ACHN (cell line): ENCODE measurements at places on chromosomes 7 and 10.

DNA sequence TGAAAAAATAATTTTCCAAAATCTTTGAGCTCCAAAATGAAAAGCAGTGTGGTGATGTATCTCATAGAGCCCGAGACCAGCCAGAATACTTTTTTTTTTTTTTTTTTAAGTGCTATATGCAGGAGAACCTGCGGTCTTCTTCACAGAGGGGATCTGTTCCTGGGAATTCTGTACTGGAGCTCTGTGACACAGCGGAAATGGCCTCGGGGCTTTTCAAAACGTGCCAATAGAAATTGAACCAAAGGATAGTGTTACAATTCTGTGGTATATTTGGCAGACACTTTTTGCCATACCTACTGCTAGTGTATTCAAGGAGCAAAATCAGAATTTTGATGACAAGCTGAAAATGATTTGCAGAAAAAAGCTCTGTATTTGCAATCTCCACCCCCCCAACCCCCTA is 1429.3 kb upstream of the LRRTM3 start:
- DNase-seq: no peak

DNA sequence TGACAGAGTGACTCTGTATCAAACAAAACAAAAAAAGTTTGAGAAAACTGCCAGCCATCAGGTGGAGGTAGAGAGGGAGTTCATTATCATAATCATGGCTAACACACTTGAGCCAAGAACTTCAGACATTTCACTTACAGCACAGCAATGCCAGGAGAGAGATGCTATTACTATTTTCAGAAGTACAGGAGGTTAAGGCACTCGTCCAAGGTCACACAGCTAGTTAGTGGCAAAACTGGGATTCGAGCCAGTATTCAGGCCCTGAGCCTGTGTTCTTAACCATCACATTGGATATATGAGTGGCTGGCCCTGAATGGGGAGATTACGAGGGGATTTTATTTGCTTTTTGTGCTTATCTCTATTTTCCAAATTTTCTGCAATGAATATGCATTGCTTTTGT is 24.8 kb upstream of the UNC5B start:
- no peak for DNase-seq

DNA sequence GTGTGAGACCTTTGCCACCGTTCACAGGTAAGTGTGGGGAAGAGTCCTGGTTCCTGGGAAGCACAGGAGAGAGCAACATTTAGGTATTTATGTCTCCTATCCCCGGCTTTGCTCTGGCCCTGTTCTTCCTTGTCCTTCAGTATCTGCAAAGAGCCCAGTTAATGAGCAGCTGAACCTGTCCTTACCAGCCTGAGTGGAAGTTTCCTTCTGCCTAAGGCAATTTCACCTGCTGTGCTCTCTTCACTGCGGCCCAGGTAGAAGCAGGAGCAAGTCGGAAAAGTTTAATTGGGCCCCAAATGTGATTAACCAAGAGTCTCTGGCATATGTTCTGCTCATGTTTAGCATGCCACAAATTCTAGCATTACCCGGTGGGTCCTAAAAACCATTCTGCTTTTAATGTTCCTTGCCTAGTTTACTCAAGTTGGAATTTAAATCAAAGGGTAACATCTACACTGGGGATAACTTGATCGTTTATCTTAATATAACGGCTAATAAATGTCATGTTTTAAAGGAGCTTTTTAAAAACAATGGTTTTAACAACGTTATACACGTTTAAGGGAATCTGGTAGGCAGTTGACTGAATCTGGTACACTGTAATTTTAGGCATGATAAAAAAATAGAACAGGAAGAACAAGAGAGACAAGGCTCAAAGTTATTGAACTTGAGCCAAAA is 817.1 kb downstream of the TYW1 start:
- no peak for DNase-seq

DNA sequence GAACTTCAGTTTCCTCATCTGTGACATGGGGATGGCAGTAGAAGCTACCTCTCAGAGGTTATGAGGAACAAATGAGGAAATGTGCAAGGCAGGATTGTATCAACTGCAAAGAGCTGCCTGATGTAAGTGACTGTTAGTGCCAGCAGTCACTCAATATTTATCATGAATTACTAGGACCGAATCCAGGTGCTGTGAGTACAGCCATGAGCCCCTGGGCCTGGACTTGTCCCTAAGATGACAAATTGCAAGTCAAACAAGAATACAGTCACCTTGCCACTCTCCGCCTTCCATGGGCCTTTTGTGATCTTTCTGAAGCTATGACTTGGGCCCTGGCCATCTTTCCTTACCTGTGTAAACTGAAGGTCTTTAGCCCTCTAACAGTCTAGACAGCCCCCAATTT is 27.7 kb upstream of the TLX1 start:
- no peak for DNase-seq

DNA sequence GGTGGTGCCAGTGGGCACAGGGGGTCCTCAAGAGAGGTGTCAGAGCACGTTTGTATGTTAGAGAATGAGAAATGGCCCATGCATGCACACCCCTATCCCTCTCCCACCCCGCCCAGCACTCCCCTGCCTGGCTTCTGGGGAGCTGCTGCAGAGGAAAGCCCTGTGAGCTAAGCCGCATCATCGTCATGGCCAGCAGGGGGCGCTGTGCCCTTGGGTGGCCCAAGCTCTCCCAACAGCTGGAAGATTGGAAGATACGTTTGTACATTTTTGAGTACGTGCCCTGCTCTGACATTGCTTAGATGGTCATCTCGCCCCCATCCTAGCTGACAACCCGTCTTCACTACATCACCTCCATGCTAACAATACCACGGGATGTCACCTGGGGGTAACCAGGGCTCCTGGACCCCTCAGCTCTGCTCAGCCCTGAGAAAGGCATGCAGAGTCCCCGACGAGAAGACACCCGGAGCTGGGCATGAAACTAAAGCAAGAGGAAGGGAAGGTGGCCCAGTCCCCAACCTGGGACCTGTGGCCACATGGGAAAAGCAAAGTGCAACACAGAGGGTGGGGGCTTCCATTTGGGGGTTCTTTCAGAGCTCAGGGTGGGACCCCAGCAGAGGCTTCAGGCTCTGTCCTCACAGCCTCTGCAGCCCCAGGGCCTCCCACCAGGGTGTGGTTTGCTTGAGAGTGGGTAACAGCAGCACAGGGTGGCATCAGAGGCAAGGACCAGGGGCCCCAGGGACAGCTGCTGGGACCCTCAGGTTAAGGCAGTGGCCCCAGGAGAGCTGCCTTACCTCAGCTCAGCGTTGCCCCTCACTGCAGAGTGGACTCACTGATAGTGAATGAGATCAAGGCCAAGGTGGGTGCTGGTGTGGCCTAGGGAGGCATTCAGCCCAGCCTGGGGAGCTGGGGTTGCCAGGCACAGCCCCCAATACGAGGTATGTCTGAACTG is 136.6 kb downstream of the PTPN20 start:
- peak; percentile 64 for DNase-seq

- peak; percentile 43 for DNase-seq
Measured at GRCh38 chr10:5284311-5285057, 80.3 kb upstream of the UCN3 start.

- DNase-seq: no peak
Measured at GRCh38 chr7:22468609-22469008, 31.4 kb downstream of the STEAP1B start.

GRCh38 chr10:92690211-92690914 is 608 bp downstream of the HHEX start:
- DNase-seq: peak; percentile 86

DNA sequence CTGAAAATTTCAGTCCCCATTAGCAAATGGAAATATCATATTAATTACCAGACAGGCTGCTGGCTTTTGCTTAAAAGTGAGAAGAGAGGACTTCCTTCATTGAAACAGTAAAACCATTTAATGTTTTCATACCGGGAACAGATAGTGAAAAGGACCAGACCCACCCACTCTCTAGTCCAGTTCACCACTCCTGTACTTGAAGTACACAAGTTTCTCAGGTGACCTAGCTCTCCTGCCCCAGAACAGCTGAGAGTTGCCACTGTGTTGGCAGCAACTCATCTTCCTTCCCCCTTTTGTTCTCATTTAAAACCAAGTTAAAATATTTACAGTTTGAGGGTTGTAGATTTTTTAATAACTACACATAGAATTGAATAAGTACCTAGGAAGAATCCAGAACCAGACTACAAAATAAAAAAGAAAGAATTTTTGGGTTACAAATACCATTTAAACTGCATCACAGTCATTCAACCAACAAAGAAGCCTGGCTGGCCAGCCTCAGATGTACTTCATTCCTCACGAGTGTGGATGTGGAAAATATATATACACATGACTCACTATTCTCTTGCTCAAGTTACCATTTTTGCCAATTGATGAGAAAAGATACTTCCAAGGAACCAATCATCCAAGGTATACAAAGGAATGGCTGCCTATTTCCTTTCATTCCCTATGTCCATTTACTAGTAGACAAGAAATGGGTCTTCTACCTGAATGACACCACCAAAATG is 68.1 kb downstream of the VPS41 start:
- peak; percentile 51 for DNase-seq
